ENCODE measurements at places on chromosomes 7 and 10.

GRCh38 chr7:2247141-2247995 is 5.3 kb downstream of the NUDT1 start:
- peak; percentile 46 for DNase-seq

DNA sequence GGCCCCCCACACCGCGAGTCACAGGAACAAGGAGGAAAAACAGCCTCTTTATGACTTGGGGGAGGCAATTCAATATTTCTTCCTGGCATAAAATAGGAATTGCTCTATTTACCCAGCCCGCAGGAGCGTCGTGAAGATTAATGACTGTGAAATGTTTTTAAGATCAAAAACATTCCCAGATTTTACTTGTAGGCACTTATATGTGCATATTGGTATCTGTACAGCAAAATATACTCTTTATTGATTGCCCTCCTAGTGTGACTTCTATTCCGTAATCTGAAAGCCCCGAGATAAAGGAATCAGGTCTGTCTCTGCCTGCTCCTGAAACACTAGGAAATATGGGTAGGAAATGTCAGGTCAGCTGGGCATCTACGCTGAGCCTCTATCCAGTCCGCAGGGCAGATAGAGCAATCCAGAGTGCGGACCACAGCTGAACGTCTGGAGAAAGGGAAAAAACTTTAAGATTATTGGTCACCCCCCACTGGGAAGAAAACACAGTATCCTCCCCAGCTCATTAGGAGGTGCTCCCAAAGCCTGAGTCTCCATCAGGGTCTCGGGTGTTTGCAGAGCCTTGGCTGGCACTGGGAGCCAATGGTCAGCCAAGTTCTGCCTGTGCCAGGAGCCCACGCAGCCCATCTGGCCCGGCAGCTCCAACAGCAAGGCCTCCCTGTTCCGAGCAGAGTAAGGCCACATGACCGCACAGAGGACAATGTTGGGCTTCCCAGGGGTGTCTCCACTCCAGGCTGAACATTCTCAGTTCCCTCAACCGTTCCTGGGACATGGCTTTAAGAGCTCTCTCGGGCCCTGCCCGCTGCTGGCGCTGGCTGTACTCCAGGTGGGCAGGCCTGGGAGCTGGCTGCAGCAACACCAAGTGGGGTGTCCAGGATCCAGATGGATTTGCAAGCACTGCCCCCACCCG is 7.7 kb downstream of the CTBP2 start:
- no peak for DNase-seq

DNA sequence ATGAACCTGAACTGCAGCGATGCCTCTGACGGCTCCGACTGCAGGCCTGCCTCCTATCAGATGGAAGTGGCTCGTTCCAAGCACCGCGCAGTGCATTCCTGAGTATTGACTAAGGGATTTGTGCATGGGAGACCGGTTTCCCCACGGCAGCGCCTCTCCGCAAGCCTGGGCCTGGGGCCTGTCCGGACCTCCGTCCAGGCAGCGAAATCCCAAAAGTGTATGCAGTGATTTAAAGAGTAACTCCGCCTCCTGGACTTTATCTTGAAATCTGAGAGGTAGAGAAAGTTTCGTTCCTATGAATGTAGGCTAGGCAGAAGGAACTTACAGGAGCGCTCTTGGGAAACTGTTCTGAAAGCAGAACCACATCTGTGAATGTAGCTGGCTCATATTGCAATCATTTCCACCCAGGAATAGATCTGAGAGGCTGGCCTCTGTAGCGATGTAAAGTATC is 106.2 kb upstream of the CELF2 start:
- DNase-seq, result no peak

- DNase-seq, result no peak
Measured at GRCh38 chr7:37732253-37732652, 48.7 kb downstream of the GPR141 start.

DNA sequence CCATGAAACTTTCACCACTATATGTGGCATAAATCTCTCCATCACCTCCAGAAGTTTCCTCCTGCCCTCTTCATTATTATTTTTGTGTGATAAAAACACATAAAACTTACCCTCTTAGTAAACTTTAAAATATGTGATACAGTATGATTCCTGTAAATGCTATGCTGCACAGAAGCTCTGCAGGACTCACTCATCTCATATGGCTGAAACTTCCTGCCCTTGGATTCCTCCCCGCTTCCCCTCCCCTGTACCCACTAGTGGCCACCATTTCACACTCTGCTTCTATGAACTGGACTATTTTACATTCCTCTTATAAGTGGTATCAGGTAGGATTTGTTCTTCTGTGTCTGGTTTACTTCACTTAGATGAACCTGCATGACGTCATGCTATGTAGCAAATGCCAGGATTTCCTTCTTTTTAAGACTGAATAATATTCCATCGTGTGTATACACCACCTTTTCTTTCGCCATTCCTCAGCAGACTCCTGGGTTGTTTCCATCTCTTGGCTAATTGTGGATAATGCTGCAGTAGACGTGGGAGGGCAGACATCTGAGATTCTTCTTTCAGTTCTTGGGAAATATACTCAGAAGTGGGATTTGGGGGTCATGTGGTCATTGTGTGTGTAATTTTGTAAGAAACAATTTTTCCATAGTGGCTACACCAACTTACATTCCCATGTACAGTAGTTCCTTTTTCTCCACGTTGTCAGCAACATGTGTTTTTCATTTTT is 335.2 kb downstream of the SDK1 start:
- DNase-seq, result no peak

DNA sequence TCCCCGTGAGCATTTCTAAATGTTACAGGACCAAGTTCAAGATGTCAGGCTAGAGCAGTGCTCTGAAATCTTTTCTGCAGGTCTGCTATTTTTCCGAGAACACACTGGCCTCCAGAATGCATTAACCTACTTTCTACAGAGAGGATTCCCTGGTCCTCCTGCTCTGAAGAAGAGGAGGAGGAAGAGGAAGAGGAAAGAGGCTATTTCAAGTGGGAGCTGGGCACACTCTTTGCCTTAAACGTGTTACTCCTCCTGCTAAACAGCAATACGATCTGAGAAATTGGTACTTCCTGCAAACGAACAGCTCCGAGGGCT is 157.4 kb downstream of the FRMD4A start:
- no peak for DNase-seq

GRCh38 chr10:86512137-86512536 is 9.5 kb downstream of the WAPL start:
- no peak for DNase-seq

- DNase-seq, result no peak
Measured at GRCh38 chr10:5659702-5660528, 6.5 kb downstream of the ASB13 start.

DNA sequence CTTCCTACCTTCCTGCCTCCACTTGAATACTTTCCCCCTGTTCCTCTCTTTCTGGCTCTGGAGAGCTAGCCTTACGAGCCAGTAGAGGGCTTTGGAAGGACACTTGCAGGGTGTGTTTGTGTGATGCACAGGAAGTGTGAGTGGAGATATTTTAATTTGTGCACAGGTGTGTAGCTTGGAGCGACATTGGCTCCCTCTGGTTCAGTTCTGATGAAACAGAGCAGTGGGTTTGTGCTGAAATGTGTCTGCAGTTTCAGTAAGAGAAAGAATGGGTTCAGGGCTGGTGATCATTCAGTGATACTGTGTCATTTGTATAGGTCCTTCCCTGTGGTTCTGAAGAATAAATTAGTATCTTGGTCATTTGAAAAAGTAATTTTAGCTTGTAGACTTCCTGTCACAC is 86.9 kb downstream of the SND1 start:
- no peak for DNase-seq

DNA sequence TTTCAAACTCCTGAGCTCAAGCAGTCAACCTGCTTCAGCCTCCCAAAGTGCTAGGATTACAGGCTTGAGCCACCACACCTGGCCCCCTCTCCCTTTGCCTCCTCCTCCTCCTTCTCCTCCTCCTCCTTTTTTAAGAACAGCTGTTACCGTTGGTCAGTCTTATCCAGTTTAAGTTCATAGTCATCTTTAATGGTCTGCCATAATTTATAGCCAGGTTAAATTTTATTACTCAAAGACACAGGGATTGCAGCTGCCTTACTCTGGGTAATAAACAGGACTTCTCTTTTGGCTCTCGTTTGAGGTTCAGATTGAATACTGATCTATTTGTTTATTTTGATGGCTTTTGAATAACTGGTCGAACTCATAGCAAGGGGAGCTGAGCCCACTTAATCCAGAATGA is 35.2 kb downstream of the ATOH7 start:
- DNase-seq, result no peak

DNA sequence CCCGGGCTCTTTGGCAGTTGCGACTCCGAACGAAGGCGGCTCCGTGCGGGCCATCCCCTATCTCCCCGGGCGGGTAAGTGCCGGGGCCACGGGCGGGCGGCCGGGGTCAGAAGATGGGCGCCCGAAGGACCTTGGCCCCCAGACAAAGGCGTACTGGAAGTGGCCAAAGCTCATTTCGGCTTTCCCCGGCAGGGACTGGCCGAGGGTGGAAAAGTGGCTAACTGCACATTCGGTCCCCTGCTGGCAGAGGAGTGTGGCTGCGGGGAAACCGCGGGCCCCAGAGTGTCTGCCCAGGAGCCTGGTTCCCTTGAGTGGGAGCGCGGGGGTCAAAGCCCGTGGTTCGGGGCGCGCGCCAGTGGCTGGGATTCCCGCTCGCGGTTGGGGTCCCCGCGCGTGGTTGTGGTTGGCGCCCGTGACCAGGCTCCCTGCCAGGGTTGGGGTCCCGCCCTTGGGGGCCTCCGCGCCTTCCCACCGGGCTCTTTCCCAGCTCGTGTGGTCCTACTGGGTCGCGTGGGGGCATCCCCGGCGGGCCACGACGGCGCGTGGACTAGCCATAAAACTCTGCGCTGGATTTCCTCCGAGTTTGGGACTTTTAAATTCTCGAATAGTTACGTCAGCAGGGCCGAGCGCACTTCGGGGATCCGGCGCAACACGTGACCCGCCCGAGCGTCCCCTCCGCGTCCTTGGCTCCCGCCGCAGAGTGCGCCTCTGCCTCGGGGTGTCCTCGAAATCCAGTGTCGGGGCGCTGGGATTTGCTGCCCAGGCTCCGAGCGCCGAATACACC is 124.4 kb downstream of the TACC2 start:
- DNase-seq, result no peak

DNA sequence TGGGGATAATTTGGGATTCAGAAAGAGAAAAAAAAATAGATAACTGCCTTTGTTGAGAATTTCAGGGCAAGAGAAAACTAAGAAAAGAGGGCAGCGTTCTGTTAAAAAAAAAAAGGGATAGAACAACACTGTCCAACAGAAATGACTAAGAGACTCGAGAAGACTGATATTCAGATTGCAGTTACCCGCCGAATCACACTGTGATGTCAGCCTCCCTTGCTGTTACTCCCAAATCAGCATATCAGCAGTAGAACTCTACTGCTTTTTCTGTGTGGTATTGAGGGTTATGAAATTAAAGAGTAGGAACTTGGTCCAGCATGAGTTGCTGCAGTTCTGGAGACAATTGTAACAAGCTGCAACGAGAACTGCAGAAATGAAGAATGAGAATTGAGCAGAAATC is 1.9 kb downstream of the GJC3 start:
- no peak for DNase-seq

GRCh38 chr7:27635728-27636127 is 27.0 kb downstream of the HIBADH start:
- DNase-seq, result no peak

DNA sequence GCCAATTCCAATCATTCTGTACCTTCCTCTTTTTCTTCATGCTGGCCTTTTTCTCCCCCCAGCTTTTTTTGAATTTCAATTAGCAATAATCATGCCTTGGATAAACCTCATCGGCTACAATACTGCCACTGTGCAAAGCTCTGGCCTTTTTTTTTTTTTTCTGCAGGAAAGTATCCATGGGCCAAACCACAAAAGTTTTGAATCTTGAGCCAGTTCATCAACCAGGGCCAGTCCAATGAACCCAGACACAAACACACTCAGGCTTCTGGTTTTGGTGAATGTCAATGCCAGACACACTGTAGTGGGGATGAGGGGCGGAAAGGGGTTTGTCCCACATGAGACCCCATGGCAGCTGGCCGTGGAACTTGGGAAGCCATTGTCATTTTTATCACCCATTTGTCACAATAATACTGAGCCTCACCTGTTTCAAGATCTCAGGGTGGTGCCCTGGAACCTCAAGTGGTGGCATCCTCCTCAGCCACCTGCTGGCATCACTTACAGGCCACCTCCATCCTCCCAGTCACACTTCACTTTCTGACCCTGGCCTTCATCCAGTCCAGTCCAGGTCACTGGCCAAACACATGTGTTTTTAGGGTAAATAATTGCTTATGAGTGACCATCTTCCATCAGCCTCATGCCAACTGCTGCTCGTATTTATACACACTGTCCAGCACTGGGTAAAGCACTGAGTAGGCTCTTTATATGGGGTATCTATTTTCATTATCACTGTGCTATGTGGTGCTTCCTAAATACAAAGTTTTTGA is 40.8 kb upstream of the TSPAN33 start:
- DNase-seq, result no peak

DNA sequence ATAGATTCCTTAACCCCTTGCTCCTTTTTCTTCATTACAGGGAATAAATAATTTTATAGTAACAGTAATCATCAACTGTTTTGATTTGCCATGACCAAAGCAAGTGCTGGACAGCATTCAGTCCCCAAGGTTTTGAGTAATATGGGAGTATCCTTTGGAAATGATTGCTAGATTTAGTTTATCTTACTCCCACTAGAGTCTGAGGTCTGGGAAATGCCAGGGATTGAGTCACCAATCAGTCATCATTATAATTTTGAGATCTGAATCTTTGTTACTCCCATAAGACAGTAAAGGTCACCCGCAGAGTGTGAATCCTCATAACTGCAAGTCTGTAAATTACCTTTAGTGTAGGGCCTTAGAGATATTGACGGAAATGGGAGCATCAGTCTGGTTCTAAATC is 133.7 kb upstream of the SEMA3E start:
- no peak for DNase-seq

DNA sequence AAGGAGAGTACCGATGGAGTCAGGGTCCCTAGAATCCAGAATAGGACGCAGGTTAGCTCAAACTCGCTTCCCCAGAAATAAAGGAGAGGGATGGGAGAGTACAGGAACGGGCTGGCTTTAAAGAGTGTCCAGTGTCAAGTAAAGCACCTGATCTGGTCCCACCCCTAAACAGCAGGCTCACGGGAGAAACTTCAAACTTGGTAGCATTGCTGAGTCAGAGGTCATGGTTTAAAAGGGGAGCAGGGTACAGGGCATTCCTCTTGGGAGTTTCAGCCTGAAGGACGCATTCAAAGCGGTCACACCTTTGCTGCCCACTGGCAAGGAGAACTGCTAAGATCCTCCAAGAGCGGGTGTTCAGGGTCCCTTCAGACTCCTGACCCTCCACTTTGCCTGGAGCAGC is 140.7 kb downstream of the GLI3 start:
- no peak for DNase-seq

- DNase-seq, result no peak
Measured at GRCh38 chr7:138934861-138935260, 46.3 kb downstream of the KIAA1549 start.

DNA sequence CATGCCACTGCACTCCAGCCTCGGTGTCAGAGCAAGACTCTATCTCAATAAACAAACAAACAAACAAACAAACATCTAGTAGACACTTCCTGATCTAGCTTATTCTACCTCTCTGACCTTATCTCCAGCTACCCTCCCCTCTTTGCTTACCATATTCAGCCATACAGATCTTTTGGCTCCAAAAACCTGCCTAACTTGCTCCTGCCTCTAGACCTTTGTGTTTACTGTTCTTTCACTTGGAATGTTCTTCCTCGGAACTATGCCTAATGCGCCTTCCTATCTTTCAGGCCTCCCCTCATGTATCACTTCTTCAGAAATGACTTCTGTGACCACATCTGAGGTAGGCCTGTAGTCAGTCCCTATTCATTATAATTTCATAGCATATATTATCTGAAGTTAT is 20.3 kb upstream of the WNT8B start:
- DNase-seq, result no peak
